ENCODE measurements at places on chromosomes 2 and 18.

- DNase-seq: peak; percentile 75
Measured at GRCh38 chr2:43605079-43605655, 9.3 kb upstream of the THADA start.

- DNase-seq: no peak
Measured at GRCh38 chr2:20676353-20677215, 9.6 kb downstream of the GDF7 start.

DNA sequence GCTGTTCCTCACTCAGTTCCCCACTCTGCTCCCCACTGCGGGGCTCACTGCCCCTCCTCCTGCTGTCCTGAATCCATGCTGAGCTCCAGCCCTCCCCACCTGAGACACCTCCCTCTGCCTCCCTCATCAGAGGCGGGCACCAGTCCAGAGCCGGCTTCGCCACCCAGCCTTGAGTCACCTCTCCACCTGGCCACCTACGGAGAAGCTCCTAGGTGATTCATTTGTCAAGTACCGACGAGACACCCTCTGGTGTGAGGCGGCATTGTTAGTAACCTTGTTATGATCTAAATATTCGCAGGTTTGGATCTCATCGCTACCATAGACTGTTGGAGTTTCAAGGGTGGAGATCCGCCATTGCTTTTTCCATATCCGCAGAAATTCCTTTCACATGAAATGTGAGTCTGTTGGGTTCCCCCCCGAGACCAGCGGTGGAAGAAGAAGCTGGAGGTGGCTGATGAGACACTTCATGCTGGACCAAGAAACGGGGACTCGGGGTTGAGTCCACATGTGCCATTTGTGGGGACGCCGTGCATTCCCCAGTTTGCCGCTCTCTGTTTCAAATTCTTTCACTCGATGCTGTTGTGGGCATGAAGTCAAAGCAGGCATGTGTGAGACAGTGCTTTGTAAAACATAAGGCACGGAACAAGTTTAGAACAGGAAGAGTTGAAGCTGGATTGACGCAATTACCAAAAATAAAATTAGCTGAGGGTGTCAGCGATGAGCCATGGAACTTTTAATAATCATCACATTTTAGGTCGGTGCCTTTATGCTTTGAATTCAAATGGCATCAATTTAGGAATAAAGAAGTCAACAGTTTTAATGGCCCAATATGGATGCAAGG lies 259.8 kb upstream of the HDAC4 start:
- DNase-seq: peak; percentile 65

DNA sequence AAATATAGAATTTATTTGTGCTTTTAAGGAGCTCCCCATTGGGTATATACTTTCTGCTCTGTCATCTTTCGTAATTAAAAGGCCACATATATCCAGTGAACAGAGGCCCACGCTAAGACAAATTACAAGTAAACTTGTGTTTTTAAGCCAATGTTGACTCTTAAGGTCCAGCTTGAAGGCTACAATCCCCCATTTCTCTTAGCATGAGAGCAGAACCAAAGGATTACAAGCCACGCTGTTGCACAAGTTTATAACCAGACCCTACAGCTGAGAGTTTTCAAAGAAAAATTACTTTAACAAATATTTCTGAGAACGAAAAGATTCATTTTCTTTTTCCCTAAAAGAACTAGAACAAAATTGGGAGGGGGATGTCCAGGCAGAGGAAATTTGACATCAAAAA lies 471.0 kb downstream of the TXNL1 start:
- DNase-seq: no peak

GRCh38 chr2:23824777-23825212 lies 102.1 kb downstream of the ATAD2B start:
- DNase-seq: peak; percentile 82

DNA sequence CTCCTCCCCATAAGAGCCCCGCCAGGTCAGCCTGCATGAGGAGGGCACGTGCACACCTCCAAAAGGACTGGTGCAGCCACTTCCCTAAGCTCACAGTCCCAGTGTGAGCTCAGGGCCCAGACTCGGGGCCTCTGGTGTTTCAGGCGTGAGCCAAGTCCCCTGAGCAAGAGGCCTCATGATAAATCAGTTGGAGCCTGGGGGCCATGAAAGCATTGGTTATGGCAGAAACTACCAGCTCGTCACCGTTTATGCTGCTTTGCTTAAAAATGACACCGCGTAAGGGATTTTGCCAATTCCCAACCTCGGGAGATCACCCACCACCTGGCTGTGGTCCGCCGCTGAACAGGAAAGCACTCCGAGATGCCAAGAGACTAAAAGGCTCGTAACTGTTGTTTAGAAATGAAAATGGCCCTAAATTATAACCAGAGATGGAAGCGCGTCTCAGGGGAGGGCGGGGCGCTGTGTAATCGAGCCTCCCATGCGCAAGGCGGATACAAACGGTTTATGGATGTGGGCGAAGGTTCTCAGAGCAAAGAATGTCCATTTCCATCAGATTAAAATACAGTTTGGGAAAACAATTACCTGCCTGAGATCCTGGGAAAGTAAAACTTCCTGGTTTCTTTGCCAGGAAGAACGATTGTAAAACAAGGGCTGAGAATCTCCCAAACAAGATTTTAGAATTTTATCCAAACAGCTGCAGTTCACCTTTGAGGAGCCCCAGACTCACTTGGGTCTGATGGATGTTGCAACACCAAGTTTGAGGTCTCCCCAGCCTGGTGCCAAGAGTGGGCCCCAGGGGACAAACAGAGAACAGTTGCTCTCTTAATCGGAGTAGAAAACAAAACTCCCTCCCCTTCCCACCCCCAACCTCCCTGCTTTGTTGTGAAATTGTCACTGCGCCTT lies 141.4 kb downstream of the BCL2 start:
- no peak for DNase-seq

DNA sequence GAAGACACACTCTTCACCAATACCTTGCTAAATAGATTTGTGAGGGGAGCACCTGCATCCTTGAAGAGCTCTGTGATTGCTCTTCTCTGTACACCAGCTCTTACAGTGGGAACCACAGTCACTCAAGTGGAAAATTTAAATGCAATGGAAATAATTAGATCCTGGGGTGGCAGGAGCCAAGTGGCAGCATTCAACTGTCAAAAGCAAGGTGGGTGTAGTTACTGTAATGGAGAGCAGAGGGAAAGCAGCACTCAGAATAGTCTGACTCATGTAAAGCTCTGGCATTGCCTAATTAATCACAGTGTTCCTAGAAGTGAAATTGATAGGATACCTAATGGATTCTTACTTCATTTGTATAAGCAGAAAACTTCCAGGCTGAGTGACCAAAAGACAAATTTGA lies 245.8 kb downstream of the KCNE4 start:
- no peak for DNase-seq

- no peak for DNase-seq
Measured at GRCh38 chr2:136310797-136311603, 193.1 kb upstream of the CXCR4 start.

GRCh38 chr2:170310876-170311502 lies 133.0 kb downstream of the MYO3B start:
- DNase-seq: peak; percentile 42

DNA sequence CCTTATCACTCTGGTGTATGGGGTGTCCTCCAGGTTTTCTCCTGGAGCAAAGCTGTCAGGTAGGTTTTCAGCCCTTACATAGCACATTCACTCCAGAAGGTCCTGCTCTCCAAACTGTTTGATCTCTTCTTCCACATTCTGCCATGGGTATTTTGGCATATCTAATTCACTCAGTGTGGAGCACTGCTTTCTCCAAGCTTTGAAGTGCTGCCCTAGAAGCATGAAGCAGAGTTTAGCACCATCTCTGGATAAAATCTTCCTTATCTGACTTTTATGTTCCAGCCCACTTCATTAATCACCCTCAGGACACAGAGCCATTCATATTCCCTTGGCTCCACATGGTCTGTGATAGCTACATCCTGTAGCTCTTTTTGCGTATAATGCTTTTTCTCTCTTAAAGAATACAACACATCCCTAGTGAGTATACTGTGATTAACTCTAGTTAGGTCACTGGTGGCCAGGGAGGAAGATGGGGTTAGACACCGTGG lies 56.7 kb upstream of the ARHGAP28 start:
- no peak for DNase-seq

- DNase-seq: no peak
Measured at GRCh38 chr2:19028587-19029375, 329.6 kb downstream of the OSR1 start.

DNA sequence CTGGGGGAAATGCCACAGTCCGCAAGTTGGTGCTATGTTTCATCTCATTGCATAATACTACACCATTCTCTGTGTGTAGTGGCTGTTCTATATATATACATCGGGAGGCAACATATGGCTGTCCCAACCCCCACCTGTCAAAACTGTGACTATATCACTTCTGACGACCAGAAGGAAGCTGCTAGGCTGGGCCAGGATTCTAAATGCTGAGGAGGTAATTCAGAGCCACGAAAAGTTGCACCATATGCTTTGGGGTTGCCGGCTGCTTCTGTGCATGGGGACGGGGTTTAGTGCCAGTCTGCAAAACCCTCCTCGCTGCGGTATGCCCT lies 117.3 kb downstream of the MSH2 start:
- no peak for DNase-seq

GRCh38 chr2:88265352-88266303 lies 95.5 kb downstream of the THNSL2 start:
- peak; percentile 46 for DNase-seq

DNA sequence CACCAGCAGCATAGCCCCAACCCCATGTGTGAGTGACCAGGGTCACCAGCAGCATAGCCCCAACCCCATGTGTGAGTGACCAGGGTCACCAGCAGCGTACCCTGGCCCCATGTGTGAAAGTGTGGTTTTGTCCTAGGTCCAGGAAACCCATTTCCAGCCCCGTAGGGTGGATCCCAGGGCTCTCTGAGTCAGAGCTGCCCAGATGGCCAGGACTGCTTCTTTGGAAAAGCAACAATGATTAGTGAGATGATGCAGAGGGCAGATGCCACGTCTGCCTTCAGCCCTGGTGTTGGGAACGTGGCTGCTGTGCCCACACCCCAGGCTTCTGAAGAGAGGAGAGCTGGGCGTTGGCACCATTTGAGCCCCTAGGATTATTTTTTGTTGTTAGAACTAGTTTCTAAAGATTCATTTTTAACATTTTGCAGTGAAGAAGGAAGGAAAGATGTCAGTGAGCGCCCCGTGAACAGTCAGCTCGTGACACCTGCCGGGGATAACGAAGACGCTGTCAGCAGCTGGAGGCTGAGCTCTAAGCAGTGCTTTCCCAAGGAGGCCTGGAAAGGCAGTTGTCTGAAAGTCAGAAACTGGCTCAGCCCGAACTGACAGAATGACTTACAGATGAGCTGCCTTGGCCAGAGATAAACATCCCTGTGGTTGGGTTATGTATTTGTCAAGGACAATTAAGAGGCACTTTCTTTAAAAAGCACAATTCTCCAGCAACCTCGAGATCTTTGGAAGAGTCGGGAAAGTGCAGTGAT lies 32.1 kb upstream of the KCNG2 start:
- DNase-seq: no peak

- DNase-seq: no peak
Measured at GRCh38 chr2:47309952-47310800, 92.8 kb upstream of the MSH2 start.

GRCh38 chr2:43387092-43388062 lies 161.0 kb upstream of the ZFP36L2 start:
- DNase-seq: peak; percentile 33

- DNase-seq: no peak
Measured at GRCh38 chr2:95761556-95761955, 169.8 kb downstream of the TRIM43 start.

DNA sequence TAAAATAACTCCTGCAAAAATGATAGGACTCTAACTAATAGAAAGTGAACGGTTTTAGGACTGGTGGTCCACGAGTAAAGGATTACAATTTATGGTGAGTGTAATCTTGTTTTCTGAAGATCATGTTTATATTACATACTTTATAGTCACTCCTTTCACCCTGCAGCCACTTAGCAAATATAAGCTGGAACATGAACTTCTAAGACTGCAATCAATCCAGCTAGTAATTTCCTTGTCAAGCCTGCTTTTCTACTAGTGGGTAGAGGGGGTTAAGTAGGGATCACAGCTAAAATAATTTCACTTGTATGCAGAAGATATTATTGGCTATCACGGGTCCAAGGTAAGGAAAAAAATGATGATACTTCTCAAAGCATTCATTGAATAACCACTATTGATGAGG lies 125.5 kb upstream of the NETO1 start:
- peak; percentile 73 for DNase-seq

DNA sequence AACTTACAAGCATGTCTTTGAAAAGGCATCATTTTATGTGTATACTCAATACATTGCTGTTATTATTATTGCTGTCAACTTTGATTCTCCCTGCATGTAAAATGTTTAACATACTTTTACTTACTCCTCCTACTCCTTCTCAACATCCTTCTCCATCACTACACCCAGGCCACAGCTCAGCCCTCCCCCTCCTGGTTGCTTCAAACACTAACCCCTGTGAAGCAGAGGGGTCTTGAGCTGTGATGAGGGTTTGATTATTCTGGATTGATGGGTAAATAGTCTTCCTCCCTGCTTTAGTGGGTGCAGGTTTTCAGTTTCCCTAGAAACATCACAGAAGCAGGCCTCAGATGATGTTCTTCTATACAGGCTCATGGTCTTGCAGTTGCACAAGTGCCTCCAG lies 221.0 kb downstream of the OSR1 start:
- no peak for DNase-seq

DNA sequence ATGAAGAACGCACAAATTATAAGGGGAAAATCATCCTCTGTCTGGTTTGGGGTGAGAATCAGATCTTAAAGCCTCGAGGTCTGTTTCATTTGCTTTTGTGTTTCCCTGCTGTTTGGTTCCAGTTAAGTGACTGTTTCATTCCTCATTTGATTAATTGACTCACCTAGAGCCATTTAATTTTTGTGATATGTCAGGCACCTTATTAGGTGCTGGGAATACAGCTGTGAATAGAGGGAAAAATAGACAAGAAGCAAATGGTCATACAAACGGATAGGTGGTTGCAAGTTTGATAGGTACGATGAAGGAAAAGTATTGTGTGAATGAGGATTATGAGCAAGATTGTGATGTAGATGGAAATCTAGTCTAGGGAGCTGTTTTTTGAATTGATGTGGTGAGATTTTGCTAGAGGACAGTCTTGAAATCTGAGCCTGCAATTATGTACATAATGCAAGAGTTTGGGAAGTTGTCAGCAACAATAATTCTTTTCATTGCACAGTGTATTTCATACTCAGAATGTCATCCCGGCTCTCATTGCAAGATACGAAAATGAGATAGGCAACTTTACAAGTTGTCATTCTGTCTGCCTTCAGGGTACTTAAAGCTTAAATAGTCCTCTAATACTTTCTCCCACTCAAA lies 2.2 kb downstream of the ACSL3 start:
- DNase-seq: peak; percentile 41

- peak; percentile 95 for DNase-seq
Measured at GRCh38 chr2:113894156-113894743, 4.4 kb downstream of the ACTR3 start.

DNA sequence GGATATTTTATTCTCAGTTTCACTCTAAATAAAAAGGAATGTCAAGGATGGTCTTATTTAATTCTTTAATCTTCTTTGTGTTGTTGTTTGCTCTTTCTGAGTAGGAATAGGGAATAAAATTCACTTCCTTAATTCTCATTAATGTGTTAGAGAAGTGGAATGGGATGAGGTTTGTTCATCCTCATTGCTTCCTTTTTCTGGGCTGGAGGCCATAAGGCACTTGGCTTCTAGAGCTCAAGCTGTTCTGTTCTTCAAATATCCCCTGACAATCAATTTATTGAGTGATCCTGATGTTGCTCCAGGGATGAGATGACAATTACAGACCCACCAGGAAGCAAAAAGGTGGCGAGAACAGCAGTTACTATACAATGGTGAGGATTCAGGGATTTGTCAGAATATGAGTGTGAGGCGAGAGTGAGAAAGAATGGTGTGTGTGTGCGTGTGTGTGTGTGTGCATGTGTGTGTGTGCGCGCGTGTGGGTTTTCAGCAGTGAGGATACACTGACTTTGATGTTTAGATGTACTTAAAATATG lies 557.6 kb upstream of the FANCL start:
- DNase-seq: no peak

- DNase-seq: no peak
Measured at GRCh38 chr18:58396966-58397365, 231.9 kb downstream of the ALPK2 start.

All from PC-3 (cell line).